Suppressor macrophage treated with lipopolysaccharide for 4 hours (primary cell): ENCODE measurements at places on chromosomes 1 and 21.

DNA sequence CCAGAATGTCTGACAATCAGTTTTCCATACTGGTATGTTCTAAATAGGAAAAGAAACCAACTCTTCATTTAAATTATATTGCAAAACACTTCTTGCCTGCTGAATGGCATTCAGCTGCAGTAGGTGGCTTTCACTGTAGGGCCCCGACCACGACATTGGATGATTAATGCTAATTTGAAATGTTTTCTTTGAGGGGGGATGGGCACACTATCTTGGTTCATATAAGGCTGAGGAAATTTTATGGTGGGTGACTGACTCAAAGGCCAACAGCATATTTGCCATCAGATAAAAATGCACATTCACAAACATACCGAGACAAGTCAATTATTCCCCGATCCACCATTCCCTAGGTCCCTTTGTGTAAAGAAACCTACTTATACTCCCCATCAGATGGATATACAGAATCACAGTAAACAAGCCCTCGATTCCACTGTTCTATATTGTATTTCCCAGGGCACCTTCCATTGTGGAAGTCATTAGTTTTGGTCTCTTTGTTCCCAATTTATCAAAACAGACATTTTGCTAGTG is 464.2 kb upstream of the DAB1 start:
- no peak for DNase-seq

GRCh38 chr1:170520601-170521000 is 11.4 kb upstream of the GORAB start:
- no peak for DNase-seq

GRCh38 chr1:8493916-8494540 is 176.1 kb downstream of the SLC45A1 start:
- no peak for DNase-seq

GRCh38 chr1:229281339-229281926 is 10.5 kb downstream of the RAB4A start:
- no peak for DNase-seq

DNA sequence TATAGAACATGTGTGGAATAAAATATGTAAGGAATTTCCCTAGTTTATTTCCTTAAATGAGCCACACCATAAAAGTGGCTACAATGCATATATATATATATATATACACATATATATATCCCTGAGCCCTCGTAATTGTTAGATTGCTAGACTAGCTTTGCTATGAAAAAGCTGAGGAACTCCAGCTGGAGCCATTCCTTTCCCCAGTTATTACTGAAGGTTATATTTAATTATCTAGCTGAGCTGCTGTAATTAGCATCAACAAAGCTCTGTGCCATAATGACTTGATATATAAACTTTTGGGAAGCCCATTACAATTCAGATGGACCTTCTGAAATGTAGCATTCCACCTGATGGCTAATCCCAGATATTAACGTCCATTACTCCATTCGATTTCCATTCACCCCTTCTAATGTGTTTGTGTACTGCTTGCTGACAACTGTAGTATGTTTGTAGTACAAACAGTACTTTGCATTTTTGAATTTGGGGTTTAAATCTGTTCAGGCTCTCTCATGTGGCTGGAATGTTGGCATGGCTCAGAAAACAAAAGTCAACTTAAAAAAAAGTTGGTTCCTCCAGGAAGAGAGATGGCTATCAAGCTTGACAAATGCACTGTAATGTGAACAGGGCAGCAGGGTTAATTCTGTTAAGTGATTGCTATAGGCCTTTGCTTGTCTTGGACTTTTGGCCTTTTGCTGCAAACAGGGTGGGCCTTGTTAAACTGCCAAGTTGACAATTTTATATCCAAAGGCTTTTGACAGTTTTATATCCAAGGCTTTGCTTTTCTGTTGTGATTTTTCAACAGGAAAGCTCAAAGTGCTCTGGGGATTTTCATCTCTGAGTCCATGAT is 170.0 kb downstream of the LTN1 start:
- no peak for DNase-seq

DNA sequence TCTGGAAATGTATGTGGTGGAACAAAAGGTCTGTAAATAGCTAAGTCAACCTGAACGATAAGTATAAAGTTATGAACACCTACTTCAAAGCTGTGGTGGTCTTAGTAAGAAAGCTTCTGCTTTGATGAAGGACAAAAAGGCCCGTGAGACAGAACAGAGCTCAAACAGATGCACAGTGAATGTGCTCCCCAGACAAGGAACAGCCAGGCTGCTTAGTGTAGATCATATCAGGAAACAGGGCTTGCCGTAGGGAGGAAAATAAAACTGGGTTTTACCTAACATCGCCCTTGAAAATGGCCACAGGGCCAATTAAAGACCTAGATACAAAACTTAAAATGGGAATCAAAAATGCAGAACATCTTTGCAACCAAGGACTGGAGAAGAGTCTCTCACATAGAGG is 40.2 kb downstream of the PRSS38 start:
- DNase-seq: no peak

- DNase-seq: no peak
These were observed 25.2 kb downstream of the WNT3A start for GRCh38 chr1:228032041-228032440.

- peak; percentile 40 for DNase-seq
These were observed 47.2 kb downstream of the RAP1A start for GRCh38 chr1:111666828-111667227.

DNA sequence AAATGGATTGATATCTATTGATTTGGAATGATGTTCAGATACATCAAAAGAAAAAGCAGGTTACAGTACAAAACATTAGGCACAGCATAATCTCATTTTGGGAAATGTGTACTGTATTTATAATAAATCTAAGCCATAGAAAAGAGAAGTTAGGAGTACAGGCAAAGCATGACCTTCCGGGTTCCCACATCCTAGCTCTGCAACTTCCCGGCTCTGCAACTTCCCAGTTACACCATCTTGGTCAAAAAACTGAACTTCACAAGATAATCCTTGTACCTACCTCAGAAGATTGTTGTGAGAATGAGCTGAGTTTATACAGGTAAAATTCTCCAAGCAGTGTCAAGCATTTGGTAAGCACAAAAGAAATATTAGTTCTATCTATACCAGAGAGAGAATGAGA is 21.7 kb upstream of the SLC44A3 start:
- peak; percentile 76 for DNase-seq

GRCh38 chr1:113109908-113110554 is 37.0 kb downstream of the LRIG2 start:
- DNase-seq: no peak

DNA sequence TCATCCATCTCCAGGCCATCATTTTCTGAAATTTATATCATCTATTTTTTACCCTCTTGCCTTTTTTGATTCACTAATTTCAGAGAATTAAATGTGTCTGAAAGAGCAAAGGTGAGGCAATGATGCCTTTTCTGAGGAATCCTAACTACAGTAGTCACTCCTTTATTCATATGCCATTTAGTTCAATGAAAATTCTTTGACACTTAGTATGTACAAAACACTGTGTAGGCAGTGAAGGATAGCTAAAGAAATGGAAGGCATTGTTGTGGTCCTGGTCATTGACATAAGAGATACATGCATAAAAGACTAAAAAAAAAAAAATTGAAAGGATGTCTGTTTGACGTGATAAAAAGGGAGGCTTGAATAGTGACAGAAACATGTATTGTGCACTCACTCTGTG is 171.9 kb upstream of the BEND5 start:
- no peak for DNase-seq

DNA sequence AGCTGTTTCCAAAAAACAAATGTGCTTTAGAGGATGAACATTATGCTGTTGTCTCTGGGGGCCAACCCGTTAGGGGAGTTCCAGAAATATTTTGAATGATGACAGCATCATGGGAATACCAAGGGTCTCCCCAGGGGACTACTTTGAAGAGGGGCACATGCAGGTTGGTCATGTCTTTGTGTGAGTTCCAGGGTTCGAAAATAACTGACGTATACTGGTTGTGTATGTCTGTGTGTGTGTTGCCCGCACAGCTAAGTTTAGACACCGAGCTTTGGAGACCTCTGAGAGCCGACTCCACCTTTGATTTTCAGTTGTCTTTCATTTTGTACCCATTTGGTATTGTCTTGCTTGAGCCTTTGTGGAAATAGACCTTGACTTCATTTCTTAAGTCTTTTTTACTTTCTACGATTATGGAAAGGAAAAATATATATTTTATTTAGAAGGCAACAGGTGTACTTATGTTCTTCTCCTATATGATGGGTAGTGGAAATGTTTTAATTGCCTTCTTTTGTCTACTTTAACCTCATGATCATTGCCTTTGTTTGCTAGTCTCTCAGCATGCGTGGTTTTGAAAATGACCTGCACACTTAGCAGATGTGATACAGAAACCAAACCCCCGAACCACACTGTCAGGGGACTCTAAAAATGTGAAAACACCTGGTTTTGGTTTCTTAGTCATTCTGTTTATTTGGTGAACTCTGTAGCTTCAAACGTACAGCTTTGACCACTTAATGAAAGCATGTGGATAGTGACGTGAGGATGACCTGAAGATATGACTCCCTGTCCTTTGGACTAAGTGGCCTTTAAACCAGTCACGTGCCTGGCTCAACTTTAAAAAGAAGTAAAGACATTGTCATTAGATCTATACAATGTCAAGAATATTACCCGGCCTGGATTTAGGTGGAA is 56.5 kb downstream of the GALNT2 start:
- no peak for DNase-seq

DNA sequence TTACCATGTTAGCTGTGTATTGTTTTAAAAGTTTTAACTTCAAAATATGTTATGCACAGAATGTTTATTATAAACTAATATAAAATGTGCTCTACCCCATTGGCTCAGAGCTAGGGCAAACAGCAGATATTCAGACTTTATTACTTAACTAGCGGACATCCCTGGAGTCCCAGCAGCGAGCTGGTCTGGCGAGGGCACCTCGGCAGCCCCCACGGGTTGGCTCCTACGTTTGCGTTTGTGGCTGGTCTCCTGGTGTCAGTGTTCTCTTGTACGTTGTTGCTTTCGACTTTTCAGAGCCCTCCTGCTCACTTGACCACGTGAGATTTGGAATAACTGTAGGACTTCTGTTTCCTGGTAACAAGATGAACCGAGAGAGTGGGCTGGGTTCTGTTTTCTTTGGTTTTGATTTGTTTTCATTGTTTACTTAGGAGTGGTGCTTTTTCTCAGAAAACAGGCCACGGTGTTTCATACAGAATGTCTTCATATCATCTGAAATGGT is 44.5 kb downstream of the CBS start:
- DNase-seq: no peak

DNA sequence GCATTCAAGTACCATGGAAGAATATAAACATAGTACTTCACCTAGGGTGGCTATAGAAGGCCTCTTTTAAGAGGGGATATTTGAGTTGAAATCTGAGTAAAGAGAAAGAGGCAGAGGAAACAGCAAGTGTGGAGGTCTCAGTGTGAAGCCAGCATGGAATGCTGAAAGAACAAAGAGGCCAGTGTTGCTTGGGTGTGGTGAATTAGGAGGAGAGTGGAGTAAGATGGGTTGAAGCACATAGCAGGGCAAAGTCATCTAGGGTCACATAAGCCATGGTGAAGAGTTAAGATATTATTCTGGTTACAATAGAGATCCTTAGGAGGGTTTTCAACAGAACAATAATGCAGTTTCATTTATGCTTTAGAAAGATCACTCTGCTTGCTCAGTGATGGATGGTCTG is 37.5 kb downstream of the C1orf141 start:
- DNase-seq: no peak

- peak; percentile 37 for DNase-seq
These were observed 36.7 kb upstream of the RASAL2 start for GRCh38 chr1:178057141-178057765.

DNA sequence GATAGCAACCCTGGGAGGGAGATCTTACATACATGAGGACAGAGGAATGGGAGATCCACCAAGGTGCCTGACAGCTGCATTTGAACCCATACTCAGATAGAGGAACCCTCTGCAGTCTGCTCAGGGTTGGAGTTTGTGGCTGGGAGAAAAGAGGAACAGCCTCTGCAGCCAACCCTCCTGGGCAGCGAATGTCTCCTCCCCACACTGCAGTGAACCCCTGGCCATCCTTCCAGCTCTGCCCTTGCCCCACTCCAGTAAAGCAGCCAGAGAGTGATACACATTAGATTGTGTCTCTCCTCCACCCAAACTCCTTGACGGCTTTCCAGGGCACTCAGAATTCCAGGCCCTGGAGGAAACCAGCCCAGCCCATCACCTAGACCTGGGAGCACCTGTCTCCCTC is 137.7 kb downstream of the RUNX1 start:
- peak; percentile 51 for DNase-seq

- no peak for DNase-seq
These were observed 68.3 kb downstream of the CAPZB start for GRCh38 chr1:19416921-19417470.

DNA sequence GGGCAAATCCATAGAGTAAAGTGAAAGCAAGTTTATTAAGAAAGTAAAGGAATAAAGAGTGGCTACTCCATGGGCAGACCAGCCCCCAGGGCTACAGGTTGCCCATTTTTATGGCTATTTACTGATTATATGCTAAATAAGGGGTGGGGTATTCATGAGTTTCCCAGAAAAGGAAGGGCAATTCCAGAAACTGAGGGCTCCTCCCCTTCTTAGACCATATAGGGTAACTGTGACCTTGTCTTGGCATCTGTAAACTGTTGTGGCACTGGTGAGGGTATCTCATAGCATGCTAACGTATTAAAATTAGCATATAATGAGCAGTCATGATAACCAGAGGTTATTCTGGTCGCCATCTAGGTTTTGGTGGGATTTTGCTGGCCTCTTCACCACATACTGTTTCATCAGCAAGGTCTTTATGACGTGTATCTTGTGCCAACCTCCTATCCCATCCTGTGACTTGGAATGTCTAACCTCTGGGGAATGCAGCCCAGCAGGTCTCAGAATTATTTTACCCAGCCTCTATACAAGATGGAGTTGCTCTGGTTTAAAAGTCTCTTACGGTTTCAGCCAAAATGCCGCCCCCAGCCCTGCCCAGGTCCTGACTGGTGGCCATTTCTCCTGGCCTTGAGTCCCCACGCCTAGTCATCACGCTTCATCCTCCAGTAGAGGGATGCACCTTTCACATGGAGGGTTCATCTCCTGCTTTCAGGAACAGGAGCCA is 982 bp upstream of the TRIM17 start:
- DNase-seq: no peak

DNA sequence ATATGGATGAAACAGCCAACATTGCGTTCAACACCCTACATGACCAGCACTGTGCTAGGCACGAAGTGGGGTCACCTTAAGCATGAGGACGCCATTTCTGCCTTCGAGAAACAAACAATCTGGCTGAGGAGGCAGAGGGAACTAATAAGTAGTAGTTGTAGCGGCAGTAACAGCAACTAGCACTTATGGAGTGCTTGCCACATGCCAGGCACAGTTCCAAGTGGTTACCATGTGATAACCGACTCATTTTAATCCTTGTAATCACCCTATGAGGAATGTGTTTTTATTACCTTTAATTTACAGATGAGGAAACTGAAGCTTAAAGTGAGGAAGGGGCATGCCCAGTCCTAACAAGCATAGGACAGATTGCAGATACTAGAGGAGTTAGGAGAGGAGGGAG is 33.7 kb downstream of the KCND3 start:
- DNase-seq: no peak
